ENCODE measurements at places on chromosomes 1 and 21.

- no peak for DNase-seq
Measured at GRCh38 chr21:36431252-36431651, 46.1 kb downstream of the CHAF1B start.

GRCh38 chr1:225813214-225813964, 3.5 kb downstream of the EPHX1 start:
- no peak for DNase-seq

DNA sequence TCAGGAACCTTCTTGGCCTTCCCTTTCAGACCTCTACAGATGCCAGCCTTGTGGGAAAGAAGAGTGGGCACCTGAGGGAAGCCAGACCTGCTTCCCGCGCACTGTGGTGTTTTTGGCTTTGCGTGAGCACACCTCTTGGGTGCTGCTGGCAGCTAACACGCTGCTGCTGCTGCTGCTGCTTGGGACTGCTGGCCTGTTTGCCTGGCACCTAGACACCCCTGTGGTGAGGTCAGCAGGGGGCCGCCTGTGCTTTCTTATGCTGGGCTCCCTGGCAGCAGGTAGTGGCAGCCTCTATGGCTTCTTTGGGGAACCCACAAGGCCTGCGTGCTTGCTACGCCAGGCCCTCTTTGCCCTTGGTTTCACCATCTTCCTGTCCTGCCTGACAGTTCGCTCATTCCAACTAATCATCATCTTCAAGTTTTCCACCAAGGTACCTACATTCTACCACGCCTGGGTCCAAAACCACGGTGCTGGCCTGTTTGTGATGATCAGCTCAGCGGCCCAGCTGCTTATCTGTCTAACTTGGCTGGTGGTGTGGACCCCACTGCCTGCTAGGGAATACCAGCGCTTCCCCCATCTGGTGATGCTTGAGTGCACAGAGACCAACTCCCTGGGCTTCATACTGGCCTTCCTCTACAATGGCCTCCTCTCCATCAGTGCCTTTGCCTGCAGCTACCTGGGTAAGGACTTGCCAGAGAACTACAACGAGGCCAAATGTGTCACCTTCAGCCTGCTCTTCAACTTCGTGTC, 995 bp upstream of the ZBTB48 start:
- no peak for DNase-seq

DNA sequence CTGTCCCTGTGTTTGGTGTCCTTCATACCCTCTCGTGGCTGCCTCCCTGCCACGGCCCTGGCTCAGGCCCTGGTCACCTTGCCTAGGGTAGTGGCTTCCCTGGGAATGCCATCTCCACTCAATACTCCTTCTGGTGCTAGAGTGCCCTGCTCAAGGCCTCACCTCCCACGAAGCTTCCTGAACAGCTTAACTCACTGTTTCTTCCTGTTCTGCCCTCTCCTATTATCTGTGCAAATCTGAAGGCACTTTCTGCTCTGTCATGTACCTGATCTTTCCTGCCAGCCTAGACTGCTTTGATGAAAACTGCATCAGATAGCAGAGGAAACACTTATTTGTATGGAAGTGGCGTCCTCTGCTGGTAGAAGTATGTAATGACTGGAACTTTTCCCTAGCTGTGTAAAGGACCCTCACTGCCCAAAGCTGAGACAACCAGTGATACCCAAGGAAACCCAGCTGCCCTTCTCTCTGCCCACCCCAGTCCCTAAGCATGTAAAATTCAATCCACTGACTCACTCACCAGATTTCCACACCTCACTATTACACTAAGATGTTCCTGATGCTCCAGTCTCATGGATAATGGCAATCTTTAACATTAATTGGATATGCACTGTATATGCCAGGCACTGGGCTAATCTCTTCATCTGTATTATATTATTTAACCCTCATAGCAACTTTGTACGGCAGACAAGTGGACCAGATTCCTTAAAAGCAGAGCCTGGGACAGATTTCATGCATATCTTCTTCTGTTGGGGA, 36.2 kb upstream of the BTG2 start:
- no peak for DNase-seq

DNA sequence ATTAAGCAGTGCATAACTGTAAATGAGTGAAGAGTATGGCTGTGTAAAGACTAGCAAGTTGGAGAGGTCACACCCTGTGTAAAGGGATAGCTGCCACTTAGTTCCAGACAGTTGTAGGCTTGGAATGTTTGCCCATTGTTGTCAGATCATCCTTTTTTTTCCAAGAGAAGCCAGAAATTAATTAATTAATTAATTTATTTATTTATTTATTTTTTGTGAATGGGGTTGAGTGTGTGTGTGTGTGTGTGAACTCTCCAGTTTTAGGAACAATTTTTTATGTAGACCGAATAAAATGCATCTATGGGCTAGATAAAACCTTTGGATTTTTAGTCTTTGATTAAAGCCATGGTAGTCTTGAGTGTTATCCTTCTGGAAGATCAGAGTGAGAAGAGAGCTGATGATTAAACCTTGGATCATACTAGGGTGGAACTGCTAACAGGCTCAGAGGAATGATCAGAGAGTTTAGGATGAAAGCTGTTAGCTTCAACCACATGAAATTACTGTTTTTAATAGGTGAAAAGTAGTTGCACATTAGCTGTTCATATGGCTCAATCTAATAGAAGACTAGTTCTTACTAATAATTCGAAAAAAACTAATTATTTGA, 58.4 kb downstream of the OSBPL9 start:
- DNase-seq: no peak

DNA sequence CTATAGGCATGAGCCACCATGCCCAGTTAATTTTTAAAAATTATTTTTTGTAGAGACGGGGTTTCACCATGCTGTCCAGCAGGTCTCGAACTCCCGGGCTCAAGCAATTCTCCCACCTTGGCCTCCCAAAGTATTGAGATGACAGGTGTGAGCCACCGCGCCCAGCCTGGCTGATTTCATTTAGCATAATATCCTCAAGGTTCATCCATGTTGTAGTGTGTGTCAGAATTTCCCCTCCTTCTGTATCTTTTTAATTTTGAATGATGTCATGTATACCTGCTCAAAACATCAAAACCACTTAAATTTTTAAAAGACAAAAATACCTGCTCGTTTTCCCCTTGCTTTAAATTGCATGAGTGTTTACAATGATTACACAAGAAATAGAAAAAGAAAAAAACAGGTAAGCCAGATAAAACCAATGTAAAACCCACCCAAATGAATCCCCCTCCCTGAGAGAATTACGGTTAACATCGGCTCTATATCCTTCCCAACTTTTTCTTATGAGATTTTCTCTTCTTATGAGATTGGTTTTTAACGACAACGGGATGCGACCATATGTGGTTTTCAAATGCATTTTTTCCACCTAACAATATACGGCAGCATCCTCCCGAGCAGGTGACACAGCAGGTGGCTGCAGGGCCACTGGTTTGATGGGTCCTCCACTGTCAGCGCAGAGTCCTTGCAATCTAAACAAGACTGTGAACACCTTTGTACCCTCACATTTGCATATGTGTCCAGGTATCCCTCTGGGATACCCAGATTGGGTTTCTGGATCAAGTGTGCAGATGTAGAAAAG, 22.1 kb downstream of the IFFO2 start:
- no peak for DNase-seq

DNA sequence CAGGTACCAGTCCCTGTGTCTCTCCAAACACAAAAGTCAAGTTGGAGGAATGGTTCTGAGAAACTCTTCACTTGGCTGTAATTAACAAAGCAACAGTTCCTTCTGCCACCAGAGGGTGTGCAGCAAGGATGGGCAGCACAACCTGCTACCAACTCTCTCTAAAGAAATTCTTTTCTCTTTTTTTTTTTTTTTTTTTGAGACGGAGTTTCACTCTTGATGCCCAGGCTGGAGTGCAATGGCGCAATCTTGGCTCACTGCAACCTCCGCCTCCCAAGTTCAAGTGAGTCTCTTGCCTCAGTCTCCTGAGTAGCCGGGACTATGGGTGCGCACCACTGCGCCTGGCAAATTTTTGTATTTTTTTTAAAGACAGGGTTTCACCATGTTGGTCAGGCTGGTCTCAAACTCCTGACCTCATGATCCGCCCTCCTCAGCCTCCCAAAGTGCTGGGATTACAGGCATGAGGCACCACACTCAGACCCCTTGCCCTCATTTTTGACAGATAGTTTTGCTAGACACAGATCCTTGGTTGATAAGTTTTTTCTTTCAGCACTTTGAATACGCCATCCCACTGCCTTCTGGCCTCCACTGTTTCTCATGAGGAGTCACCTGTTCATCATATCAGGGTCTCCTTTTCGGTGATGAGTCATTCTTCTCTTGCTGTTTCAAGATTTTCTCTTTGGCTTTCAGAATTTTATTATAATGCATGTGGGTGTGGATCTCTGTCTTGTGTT, 12.1 kb upstream of the DEGS1 start:
- no peak for DNase-seq

DNA sequence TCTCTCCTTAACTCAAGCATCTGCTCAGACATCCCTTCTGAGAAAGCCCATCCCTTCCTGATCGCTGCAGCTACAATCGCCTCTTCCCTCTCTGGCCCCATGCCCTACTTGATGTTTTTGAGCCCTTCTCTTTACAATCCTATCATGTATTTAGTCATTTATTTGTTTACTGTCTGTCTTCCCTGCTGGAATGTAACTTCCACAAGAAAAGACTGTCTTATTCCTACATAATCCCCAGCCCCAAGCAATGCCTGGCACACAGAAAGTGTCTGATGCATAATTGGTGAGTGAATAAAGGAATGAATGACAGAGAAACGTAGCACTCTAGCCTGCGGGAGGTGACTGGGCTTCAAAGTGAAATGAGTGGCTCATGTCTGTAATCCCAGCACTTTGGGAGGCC, 25.4 kb downstream of the ECE1 start:
- no peak for DNase-seq

GRCh38 chr1:190847166-190847565, 369.5 kb upstream of the BRINP3 start:
- DNase-seq: no peak

- DNase-seq: no peak
Measured at GRCh38 chr1:11334821-11335220, 61.8 kb downstream of the UBIAD1 start.

DNA sequence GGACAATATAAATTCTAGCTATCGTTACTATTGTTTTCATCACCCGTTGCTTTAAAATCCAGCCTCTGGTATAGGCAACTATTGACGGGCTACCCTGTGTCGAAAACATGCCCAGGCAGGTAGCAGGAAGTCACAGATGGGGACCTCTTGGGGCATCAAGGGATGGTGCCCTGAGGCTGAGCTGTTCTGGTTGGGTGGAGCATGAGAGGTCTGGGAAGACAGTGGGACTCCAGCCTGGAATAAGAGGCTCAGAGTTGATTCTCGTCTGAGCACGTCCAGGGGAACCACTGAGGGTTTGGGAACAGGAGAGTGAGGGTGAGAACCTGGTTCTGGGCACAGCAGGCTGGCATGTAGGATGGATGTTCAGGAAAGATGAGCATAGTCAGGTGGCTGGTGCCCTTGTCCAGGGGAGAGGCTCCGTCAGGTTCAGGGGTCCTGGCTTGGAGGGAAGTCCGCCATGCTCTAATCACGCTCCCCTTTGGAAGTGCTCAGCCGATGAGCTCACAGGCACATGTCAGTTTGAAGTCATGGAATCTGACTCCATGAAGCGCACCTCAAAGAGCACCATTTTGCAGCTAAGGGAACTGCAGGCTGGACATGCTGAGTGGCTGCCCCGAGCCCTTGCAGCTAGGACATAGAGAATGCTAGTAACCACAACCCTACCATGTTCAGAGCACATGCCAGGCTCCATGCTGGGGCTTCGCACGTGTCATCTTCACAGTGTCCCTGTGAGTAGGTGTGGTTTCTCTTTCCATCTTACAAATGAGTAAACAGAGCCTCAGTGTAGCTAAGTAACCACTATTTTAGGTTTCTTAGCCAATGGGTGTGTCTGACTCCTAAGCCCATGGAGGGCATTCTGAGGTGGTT, 21.0 kb downstream of the PCSK9 start:
- no peak for DNase-seq

GRCh38 chr21:21019681-21020080, 21.5 kb downstream of the NCAM2 start:
- DNase-seq: no peak

DNA sequence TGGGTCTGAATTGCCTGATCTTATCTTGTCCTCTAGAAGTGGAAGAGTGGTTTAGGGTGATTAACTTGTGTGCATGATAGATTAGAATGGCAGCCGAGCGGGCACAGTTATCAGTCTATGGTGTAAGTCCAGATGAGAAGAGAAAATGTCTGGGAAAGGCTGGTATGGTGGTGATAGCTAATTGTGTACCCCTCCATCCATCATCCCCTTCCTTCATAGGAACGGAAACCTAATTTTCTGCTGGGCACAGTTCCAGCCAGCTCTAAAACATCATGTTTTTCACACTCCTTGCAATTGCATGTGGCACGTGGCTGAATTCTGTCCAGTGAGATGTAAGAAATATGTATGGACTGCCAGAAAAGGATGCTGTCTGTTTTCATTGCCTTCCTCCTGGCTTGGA, 40.9 kb upstream of the ZP4 start:
- DNase-seq: no peak

GRCh38 chr1:92240034-92240433, 22.3 kb downstream of the C1orf146 start:
- DNase-seq: no peak

DNA sequence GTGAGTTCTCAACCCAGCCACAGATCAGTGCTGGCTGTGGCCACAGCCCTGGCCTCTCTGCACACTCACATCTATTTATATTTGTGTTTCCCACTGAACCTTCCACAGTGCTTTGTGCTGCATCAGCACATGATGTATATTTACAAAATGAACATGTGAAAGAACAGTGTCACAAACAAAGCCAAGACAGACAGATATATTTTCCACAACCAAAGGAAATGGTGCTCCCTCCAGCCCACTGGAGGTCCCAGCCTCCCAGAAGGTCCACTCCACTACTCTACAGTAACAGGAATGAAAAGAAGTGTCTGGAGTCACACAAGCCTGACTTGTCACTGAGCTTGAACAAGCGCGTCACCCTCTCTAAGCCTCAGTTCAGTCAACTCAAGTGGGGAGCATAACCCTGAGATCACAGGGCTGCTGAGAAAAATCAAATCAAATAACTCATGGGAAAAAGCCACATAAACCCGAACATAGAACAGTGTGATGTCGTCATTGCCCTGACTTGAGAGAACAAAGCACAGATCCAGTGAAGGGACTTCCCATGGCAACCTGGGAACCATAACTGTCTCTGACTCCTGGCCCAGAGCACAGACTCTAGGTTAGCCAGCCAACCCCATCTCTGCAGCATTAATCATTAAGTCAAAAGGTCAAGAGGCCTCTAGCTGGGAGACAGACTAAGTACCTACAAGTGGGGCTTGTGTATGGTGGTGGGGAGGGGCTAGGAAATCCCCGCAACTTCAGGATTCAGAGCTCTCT, 121.2 kb downstream of the TRABD2B start:
- no peak for DNase-seq
